ENCODE measurements at places on chromosomes 1 and 21. TPM values are rescaled to one million over a fixed set of nuclear protein-coding genes. Genes with fewer than 3 reads are reported as not detected.

The TTC34 gene
- 0.14 TPM for total RNA-seq

The SV2A gene
- 3.4 TPM for total RNA-seq

The TPTE gene
- total RNA-seq, result not detected

The RNF2 gene
- 11.1 TPM for total RNA-seq

The CELA2B gene
- not detected for total RNA-seq

The SPRR2F gene
- total RNA-seq, result not detected

The NPL gene
- total RNA-seq, result 2.7 TPM

The CELA2A gene
- not detected for total RNA-seq

The INTS3 gene
- 22.5 TPM for total RNA-seq

The GRIK1 gene
- not detected for total RNA-seq

The ACTL8 gene
- total RNA-seq, result not detected

The AADACL4 gene
- not detected for total RNA-seq

The SEMA4A gene
- total RNA-seq, result 7.6 TPM

The SELL gene
- not detected for total RNA-seq

The EGLN1 gene
- total RNA-seq, result 21.6 TPM

The ALX3 gene
- total RNA-seq, result not detected

The BTBD8 gene
- 2.5 TPM for total RNA-seq

The RWDD3 gene
- 7.1 TPM for total RNA-seq

The TSSK3 gene
- not detected for total RNA-seq

The PSMB4 gene
- 327 TPM for total RNA-seq

The PLEKHO1 gene
- total RNA-seq, result 7.2 TPM

The SERTAD4 gene
- 5.9 TPM for total RNA-seq

The PCBP3 gene
- not detected for total RNA-seq

The ARID1A gene
- total RNA-seq, result 29.9 TPM

The LHX8 gene
- not detected for total RNA-seq

The LEPR gene
- 6.3 TPM for total RNA-seq

The GPR37L1 gene
- total RNA-seq, result 0.07 TPM

The TNN gene
- not detected for total RNA-seq

The CDA gene
- total RNA-seq, result 18.5 TPM

The PYHIN1 gene
- not detected for total RNA-seq

The MPZ gene
- total RNA-seq, result 2.2 TPM

The THEMIS2 gene
- 8.8 TPM for total RNA-seq

The TRAF3IP3 gene
- total RNA-seq, result not detected

The ATP1A4 gene
- not detected for total RNA-seq

The MYOM3 gene
- under 0.01 TPM for total RNA-seq
